Caudate nucleus (tissue), 63 donors: ENCODE measurements at places on chromosomes 11 and 22.

- no peak for DNase-seq
These were observed 156.2 kb downstream of the CRYBB2 start for GRCh38 chr22:25375683-25376082.

- no peak for DNase-seq
These were observed 115.9 kb downstream of the CCDC81 start for GRCh38 chr11:86490582-86490981.

DNA sequence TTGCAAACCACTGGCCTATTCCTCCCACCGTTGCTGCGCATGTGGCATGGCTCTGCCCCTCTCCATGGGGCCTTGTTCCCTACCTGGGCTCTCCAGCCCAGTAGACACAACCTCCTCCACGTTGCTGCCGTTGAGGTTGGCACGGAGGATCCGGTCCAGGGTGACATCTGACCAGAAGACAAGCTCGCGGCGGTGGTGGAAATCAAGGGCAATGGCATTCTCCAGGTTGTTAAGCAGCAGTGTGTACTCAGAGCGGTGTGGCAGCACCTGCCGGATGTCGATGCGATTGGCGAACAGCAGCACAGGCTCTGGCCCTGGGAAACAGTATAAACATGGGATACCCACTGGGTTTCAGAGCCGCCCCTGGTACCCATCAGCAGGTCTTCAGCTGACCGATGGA, 23.8 kb downstream of the LRP4 start:
- DNase-seq, result no peak

GRCh38 chr22:43670513-43670912, 141.6 kb downstream of the EFCAB6 start:
- DNase-seq, result no peak
